Osteocyte (in vitro differentiated cells): ENCODE measurements at places on chromosomes 13 and 19.

DNA sequence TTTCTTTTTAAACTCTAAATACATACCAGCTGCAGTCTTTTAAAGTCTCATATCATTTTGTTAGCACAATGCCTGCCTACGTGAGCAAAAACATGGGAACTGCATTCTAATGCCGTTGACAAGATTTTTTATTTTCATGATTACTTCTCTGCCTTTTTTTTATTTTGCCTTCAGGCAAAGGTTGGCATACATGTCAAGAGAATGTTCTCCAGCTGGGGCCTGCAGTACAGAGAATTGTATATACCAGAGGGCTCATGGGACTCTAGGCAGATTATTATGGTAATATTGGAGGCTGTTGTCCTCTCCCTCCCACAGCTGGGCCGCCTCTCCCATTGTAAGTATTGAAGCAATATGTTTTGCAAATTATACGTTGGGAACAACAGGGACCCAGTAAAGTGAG is 53.9 kb upstream of the OBI1 start:
- no peak for DNase-seq

- DNase-seq: no peak
These were observed 218.7 kb downstream of the DNAJC15 start for GRCh38 chr13:43242040-43242439.

- DNase-seq: no peak
These were observed 270.8 kb downstream of the SPRY2 start for GRCh38 chr13:80070024-80070703.

- no peak for DNase-seq
These were observed 531.7 kb upstream of the ARGLU1 start for GRCh38 chr13:107099661-107100060.

GRCh38 chr19:16328824-16329482 is 4.3 kb downstream of the KLF2 start:
- no peak for DNase-seq

- no peak for DNase-seq
These were observed 3.6 kb upstream of the CEACAM3 start for GRCh38 chr19:41792513-41793413.

DNA sequence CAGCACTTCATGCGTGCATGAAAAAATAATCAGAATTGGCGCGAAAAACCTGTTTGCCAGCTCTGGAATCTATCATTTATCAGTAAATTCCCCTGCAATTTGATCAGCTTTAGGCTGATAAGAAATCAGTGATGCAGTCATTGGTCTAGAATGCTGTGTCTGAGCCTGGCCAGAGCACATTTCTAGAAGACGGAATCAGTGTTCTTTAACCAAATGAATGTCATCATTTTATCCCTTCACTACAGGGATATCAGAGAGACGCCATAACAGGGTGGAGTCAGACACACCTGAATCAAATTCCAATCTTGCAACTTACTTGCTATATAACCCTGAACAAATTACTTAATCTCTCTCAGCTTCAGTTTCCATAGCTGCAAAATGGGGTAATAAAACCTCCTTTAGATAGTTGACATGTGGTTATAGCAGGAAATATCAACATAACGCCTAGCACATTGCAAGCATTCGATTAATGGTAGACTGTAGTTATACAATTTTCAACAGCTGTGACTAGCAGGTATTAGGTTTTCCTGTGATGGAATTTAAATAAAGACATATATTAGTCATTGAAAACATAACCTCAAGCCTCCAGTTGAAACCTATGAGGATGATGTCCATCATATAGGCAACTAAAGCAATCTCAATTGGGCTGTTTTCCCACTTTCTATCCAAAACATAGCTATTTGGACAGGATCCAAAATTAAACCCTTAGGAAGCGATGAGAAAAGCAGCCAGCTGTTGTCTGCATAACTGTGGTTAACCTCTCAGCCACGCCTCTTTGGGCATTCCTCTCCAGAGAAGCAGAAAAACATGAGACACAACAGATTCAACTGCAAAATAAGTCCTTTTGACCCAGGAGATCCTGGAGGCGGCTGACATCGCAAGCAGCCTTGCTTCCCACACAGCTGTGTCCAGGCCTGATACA is 51.6 kb upstream of the UBL3 start:
- DNase-seq: peak; percentile 85

GRCh38 chr13:94641409-94641941 is 39.8 kb downstream of the GPR180 start:
- DNase-seq: no peak
